Stimulated activated CD4-positive, alpha-beta T cell treated with anti-CD3 and anti-CD28 coated beads, TNF-alpha, amount 100 ng/mL, for 4 hours (primary cell): ENCODE measurements at places on chromosomes 2 and 18.

DNA sequence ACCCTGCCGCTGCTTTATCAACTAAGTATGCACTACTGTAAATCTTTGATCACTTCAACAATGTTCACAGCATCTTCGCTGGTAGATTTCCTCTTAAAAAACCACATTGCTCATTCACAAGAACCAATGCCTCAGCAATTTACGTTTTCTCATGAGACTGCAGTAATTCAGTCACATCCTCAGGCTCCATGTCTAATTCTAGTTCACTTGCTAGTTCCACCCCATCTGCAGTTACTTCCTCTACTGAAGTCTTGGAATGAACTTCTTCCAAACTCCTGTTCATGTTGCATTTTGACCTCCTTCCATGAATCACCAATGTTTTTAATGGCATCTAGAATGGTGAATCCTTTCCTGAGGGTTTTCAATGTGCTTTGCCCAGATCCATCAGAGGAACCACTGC lies 35.8 kb downstream of the PRELID3A start:
- no peak for DNase-seq

DNA sequence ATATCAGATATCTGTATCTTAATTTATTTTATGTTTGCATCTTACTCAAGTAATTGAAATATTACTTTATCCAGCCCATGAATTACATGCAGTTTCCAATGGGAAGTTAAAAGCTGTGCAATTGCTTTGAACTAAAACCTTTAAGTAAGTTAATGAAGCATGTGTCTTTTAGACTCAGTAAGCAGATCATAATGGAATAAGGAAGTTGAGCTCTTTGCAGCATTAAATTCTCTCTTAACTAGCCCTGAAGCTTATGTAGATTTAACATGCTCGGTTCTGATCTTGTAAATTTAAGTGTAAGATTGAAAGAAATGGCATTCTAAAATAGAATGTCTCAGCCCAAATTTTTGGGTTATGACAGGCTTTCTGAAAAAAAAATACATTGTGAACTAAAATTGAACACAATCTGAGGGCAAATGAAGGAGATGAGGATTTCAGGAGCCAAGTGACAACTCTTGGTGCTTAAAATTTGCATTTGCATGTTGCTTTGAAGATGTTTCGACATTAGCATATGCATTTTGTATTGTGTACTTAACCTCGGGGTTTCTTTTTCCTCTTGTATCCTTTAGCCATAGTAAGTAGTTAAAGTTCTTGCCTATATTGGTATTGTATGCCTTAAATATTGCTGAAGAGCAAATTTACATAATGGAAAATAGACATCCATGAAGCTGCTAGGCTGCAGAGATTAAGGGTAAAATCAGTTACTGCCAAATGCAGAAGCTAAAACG lies 297.8 kb upstream of the KCNJ3 start:
- no peak for DNase-seq

DNA sequence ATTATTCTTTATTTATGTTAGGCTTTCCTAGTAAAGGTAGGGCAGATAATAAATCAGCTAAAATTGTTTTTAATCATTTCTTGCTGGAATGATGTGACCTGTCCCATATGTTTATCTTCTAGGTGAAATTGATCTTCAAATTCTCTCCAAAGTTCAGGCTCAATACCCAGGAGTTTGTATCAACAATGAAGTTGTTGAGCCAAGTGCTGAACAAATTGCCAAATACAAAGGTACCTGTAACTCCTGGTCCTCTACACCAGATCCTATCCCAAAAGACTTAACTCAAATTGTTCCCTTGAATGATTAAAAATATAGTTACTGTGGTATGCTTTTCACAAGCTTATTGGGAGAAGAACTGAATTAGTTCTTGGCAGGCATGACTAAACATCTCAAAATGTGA lies 36.5 kb downstream of the HNMT start:
- no peak for DNase-seq

DNA sequence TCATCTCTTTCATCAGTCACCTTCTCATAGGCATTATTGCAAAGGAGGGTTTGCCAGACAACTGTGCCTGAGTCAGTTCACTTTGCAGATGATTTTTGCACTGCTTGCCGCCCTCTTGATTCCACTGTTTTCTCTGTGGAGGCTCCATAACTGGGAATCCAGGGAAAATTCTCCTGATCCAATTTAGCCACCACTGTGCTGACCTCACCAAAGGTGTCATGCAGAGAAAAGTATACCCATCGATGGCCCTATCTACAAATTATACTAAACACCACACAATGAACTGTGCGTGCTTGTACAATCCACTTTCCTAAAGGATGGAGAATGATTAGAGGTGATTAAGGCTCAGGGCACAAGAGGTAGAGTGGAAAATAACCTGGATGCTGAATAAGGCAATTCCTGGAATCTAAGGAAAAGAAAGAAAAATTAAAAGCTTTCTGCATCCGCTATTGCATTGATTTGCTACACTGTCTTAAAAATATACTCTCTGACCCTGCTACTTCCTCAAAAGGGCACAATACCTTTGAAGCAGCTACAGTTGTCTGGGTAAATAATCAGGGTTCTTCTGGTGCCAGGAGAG lies 409.4 kb downstream of the RIT2 start:
- no peak for DNase-seq

- DNase-seq = no peak
Observed at GRCh38 chr2:172087780-172088244, 2.5 kb downstream of the DLX1 start.

- DNase-seq = no peak
Observed at GRCh38 chr2:177165061-177165583, 47.5 kb upstream of the HNRNPA3 start.

DNA sequence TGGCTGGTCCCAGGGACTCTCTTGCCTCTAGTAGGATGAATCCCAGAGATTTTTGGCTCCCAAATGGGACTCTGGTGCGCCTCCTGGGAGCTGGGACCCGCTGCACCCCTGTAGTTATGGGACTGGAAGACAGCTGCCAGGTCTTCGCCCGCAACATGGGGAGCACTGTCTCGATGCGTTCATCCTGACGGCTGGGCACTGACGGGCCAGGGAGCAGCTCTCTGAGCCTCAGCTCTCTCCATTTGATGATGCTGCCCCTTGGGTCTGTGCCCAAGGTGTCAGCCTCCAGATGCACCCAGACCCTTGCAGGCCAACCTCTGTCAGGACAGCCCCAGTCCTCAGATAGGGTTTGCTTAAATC lies 9.3 kb upstream of the ARMC9 start:
- no peak for DNase-seq

DNA sequence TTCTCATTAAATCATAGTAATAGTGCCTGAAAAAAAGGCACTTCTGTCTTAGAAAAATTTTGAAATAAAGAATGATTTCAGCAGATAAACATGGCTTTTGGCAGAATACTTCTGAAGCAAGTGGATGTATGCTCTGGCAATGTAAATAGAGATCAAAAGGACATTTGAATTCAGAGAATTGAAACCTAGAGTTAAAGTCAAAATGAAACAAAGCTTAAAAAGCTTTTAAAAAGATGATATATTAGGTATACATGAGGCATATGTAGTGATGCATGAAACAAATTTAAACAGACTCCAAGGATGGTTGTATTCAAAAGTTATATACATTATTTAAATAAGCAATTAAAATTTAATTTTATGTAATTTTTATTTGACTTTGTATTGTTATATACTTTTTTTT lies 1344.5 kb upstream of the TMEFF2 start:
- no peak for DNase-seq

DNA sequence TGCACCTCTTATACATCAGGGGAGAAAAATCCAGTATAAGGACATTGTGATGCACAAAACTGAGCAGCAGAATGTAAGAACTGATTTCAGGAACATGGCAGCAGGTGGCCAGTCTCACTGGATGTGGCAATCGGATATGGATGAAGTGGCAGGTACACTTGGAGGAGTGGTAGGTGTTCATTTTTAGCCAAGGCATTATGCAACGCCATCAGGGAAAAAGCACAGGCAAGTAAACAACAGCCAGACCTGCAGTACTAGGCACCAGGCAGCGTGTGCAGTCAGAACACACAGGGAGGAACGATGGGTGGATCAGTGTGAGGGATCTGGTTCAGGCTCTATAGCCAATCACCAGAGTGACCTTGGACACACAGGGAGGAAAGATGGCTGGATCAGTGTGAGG lies 77.4 kb upstream of the GCFC2 start:
- DNase-seq = no peak

GRCh38 chr18:23825496-23825895 lies 136.2 kb downstream of the LAMA3 start:
- no peak for DNase-seq

DNA sequence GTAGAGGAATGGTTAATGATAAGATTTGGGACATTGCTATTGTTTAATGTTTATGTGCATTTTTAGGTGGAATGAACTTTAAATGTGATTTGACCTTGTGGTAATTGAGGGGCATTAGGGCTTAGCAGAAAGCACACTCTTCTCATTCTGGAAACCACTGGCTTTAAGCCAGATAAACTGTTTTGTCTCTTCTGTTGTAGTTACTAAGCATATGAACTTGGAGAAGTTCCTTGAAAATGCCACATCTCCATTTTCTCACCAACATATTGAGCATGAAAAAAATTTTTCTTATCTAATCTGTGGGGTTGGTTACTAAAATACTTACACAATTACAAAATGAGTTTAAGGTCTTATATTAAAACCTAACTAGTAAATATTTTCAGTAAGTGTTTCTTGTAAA lies 70.8 kb upstream of the FSHR start:
- DNase-seq = no peak

- no peak for DNase-seq
Observed at GRCh38 chr2:148992448-148992847, 46.1 kb upstream of the LYPD6B start.

GRCh38 chr2:14120376-14120775 lies 512.1 kb upstream of the LRATD1 start:
- DNase-seq = no peak

GRCh38 chr2:145918951-145919350 lies 1399.0 kb upstream of the ZEB2 start:
- DNase-seq = no peak

DNA sequence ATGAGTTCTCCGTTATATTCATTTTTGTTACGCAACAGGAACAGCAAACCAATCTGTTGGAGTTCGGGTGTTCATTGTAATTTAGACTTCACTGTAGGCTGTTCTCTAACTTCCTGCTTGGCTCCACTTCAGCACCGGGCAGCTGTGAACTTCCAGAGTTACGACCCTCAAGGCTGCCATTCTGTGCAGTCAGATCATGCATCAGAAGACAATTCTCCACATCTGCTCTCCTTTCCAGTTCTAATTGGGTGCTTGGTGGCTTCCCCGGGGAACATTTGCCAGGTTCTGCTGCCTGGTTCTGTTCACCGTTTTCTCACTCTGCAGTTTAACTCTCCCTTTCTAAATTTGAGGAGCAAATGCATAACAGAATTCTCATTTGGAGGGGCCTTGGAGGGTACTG lies 237.7 kb downstream of the NYAP2 start:
- DNase-seq = no peak

- DNase-seq = no peak
Observed at GRCh38 chr2:166411473-166412230, 35.9 kb upstream of the SCN9A start.

- no peak for DNase-seq
Observed at GRCh38 chr2:19035238-19035637, 323.2 kb downstream of the OSR1 start.

DNA sequence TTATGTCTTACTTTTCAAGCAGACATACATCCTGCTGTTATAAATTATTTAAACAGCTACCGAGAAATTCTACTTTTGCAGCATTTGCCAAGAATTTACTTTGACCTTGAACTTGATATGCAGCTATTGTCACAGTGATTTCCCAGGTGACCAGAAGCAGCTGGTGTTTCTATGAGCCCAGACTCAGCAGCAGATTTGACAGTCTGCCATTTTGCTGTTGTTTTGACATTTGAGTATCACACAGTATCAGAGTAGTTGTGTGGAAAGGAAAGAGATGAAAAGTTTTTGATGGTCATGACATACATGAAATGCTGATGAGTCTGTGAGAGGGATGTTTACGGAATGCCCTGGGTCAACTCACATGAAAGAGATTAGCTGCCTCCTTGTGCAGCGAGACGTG lies 6.6 kb upstream of the CCDC195 start:
- DNase-seq = no peak

DNA sequence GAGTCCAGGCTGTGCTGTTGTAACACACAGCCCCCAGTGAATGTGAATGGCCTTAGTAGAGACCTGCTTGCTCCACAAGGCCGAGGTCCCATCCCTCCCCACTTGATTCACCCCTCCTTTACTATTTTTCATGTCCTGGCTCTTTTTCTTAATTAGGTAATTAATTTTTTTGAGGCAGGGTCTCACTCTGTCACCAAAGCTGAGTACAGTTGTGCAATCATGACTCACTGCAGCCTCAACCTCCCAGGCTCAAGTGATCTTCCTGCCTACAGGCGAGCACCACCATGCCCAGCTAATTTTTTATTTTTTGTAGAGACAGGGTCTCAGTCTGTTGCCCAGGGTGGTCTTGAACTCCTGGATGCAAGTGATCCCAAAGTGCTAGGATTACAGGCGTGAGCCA lies 19.3 kb downstream of the FBLN7 start:
- DNase-seq = no peak
